ENCODE measurements at places on chromosomes 1 and 21.

DNA sequence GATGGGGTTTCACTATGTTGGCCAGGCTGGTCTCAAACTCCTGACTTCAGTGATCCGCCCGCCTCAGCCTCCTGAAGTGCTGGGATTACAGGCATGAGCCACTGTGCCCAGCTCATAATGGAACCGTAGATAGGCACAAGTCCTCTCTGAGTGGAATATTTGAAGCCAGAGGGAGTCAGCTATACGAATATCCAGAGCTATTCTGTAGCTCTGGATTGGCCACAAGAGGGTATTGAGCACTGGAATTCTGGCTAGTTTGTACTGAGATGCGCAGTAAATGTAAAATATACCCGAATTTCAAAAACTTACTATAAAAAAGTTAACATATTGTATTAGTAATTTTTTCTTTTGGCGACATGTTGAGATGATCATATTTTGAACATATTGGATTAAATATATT is 851 bp upstream of the VPS13D start:
- no peak for DNase-seq

DNA sequence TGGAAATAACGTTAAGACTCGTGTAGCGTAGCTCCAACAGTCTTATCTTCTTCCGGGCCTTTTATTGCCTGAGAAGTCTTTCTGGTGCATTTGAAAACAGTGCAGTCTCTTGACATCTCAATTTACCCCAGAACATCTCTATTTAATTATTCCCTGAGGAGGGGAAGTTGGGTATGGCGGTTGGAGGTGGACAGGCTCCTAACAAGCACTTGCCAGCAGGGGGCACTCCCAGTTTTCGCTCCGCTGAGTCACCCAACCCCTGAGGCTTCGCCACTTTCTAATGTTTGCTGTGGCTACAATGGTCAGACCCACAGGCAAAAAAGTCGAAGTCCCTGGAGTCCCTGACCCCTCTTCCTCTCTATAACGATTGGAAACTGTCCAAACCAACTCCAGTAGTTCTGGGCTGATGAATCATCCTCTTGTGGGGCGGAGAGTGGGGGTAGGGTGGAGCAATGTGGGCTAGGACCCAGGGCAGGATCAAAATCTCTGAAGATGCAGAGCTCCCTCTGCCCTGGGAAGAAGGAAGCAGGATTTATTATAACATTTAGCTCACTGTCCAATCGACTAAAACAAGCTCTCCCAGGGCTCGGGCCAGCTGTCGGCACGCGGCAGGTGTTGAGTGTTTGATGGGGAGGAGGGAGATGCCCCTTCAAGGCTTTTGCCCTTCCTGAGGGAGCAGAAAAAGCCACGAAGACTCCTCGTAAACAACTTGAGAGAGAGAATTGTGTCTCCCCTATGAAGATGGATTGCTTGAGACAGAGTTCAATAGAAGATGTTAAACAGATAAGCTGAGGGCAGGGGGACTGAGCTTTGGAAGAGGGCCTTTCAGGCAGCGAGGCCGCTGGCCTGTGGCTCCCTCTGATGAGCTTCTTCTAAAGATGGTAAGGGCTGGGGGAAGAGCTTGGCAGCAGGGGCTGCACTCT is 85.7 kb downstream of the BRINP2 start:
- DNase-seq: no peak

DNA sequence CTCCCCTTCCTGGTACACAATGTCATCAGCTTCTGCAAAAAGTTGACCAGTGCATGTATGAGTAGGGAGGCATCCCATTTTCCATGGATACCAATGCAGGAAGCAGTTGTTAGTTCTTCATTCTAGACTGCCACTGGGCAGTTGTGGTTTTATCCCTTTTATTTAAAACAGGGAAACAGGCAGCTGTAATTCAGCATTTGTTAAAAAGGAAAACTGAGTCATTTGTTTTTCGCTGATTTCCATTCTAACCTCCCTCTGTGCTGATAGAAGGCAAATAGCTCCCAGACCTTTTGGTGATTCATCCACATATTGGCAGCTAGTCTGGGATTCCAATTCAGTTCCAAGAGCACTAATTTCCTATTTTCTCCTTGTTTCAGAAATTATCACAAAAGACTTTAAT is 21.1 kb upstream of the ABCA4 start:
- DNase-seq: no peak

DNA sequence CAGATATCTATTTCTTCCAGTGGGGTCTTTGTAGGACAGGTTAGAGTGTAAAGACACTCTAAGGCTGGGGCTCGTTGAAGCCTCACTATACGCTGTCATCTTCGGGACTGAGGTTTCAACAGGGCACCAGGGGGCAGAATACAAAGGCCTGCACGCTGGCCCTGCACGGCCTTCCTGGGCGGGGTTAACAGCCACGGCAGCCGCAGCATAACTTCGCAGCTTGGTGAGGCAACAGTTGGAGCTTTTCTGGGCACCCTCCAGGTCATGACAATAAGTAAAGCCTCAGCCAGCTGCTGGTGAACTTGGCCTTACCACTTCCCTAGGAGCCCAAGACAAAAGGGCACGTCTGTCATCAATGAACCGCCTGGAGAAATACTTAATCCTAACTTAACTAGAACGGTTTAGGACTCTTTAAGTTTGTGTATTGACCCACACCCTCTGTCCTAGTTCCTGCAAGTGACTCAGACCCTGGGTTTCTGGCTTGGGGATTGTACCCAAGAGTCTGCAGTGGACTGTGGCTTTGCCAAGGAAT is 2.3 kb upstream of the RUNX1 start:
- peak; percentile 88 for DNase-seq

- DNase-seq: no peak
Observed at GRCh38 chr1:59125676-59126320, 171.1 kb upstream of the FGGY start.

DNA sequence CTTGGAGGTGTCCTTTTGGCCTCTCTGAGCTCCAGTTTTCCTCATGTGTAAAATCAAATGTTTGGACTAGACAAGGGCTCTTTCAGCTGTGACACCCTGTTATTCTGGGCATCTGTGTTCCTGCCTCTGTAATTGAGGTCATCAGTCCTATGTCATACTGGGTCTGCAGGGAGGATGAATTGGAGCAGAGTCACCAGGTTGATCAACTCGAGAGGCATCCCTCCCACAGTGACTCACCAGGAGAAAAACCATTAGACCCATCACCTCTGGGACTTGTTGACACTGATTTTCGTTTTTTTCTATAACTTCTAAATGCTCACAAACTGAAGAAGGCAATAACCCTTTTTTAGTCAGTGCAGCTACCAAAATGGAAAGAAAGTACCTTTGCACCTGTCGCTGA is 82.2 kb downstream of the ST6GALNAC5 start:
- DNase-seq: no peak

GRCh38 chr21:20351138-20351537 is 647.1 kb upstream of the NCAM2 start:
- DNase-seq: no peak

DNA sequence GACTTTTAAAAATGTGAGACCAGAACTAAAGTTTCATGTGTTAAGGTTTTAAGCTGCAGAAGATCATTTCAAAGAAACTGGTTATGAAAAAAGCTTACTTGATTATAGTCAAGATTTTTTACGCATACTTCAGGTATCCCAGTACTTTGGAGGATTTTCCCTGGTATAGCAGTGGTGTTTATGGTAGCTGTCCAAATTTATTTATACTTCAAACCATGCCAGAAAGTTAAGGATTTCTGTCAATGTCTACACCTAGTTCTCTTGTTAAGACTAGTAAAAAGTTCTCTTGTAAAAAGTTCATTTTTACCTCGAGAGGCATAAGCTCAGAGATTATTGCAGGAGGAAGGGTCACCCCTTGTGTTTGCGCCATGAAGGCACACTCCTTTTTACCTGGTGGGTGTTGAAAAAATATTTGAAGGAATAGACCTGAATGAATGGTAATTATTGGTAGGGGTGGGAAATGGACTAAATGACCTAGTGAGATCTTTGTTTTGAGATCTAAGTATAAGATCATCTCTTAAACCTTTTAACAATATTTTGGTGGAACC is 2.8 kb downstream of the DYRK1A start:
- no peak for DNase-seq

DNA sequence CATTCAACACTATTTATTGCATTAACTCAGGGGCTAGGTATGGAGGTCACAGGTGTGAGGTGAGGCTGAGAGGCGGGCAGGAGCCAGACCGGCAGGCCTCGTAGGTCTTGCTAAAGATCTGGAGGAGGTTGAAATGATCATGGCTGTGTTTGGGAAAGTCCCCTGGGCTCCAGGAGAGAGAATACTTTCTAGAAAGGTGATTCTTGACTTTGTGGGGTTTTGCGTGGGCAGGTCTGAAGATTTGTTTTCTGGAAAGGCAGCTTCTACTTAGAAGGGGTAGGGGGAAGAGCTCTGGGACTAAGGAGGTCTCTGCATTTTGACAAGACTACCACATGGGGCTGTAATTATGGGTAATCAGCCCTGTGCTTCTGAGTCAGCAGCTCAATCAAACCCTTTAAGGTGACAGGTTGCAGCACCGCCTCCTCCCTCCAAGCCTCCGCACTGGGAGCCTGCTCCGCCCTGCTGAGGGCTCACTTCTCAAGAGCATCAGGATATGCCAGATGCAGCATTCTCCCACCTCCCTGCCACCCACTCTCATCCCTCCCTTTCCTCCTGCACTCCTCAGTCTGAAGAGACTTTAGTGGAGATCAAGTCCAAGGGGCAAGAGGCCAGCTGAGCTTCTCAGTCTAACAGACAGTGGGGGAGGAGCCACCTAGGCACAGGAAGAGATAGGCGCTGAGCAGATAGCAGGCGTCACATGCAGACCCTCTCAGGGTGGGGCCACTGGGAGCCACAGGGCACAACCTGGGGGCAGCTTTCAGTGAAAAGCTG is 30.5 kb downstream of the SLC30A1 start:
- DNase-seq: no peak

DNA sequence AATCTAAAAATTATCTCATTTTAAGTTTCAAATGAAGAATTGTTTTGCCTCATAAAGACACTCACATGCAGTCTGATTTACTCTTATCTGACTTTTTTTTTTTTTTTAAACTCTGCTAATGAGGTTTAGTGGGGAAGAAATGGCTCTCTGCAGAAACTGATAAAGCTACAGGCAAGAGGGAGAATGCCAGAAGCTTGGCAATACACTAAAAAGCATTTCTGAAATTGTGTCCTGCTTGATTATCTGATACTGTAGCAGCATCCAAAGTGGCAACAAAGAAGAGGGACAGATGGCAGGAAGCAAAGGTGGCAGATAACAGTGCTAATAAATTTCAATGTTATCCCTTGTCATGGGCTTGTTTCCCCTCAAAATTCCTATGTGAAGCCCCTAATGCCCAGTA is 1744.9 kb downstream of the NCAM2 start:
- DNase-seq: no peak

DNA sequence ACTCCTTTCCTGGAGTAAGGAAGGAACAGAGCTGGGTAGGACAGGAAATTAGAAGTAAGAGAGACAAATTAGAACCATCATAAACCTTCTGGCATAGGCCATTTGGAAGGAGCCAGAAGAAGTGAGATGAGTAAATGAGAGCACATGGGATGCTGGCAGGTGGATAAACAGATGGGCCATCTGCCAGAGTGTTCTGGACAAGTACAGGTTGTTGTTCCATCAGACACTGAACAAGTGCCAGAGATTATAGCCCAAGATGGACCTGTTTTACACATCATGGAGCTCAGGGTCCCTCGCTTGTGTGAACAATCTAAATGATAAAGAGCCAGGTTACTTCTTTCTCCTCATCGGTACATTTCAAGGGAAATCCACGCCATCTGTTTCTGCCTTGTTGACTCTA is 200.3 kb downstream of the HHIPL2 start:
- DNase-seq: no peak

DNA sequence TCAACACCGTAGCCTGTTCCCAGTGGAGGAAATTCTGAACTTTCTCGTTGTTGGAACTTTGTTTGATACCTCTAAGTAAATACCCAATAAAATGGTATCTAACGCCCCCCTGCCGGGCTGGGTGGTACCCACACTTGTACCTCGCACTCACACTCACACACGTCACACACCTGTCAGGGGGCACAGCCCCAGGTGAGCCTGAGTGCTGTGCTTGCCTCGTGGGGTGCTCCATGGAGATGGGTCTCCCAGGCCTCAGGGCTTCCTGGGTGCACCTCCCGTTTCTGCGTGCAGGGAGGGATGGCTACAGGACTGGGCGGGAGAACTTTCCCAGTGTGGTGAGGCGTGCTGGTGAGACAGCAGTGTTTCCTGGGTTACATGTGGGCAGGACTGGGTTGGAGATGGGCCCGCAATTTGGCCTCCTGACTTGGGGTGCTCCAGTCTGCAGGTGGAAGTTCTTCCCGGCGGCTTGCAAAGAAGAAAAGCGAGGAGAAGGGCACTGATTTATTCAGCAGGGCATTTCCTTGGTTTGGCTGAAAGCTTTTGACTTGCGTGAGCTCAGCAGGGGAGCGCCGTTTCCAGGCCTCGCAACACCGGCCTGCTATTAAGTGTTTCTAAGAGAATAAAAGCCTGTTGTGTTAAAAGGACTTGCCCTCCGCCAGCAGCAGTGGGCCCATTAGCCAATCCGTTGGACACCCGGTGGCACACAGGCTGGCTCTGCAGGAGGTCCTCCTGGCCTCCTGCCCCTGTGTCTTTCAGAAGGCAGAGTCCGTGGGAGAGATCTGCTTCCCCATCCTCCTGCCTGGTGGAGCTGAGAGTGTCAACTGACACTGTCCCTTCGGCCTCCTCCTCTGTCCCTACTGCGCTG is 79.7 kb downstream of the KIF26B start:
- DNase-seq: no peak

- no peak for DNase-seq
Observed at GRCh38 chr1:61504852-61505390, 220.0 kb downstream of the TM2D1 start.

- no peak for DNase-seq
Observed at GRCh38 chr1:11350265-11350664, 77.3 kb downstream of the UBIAD1 start.

GRCh38 chr1:3111348-3112021 is 42.5 kb downstream of the PRDM16 start:
- DNase-seq: no peak

DNA sequence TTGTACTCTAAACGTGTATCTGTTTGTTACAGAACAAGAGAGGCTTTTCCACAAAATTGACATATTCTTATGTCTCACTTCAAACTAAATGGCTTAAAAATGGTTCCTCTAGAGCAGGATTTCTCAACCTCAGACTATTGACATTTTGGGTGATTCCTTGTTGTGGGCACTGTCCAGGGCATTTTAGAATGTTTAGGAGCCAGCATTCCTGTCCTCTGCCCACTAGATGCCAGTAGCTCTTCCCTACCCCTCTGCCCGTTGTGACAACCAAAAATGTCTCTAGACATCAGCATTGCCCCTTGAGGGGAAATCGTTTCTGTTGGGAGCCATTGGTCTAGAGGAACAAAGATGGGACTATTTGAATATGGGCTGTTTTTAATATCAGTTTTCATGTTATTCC is 17.3 kb downstream of the SMAP2 start:
- DNase-seq: no peak

GRCh38 chr1:147794570-147794969 is 34.2 kb upstream of the GJA5 start:
- DNase-seq: no peak

DNA sequence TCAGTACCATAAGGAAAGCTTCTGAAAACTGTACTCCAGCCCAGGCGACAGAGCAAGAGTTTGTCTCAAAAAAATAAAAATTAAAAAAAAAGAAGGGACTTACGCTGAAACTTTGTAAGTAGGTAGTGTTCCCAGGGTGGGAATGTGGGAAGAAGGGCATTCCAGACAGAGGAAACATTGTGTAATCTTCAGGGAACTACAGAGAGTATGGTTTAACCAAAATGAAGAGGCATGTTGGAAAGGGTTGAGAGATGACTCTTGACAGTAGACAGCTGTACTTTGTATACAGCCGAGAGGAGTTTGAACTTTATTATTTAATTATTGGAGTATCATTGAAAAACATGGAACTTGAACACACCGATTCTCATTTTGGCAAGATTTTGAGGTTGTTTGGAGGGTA is 43.0 kb downstream of the PPP2R5A start:
- no peak for DNase-seq
